ENCODE measurements at places on chromosomes 7 and 10.

GRCh38 chr7:16086743-16087142 is 334.6 kb downstream of the CRPPA start:
- DNase-seq: no peak

DNA sequence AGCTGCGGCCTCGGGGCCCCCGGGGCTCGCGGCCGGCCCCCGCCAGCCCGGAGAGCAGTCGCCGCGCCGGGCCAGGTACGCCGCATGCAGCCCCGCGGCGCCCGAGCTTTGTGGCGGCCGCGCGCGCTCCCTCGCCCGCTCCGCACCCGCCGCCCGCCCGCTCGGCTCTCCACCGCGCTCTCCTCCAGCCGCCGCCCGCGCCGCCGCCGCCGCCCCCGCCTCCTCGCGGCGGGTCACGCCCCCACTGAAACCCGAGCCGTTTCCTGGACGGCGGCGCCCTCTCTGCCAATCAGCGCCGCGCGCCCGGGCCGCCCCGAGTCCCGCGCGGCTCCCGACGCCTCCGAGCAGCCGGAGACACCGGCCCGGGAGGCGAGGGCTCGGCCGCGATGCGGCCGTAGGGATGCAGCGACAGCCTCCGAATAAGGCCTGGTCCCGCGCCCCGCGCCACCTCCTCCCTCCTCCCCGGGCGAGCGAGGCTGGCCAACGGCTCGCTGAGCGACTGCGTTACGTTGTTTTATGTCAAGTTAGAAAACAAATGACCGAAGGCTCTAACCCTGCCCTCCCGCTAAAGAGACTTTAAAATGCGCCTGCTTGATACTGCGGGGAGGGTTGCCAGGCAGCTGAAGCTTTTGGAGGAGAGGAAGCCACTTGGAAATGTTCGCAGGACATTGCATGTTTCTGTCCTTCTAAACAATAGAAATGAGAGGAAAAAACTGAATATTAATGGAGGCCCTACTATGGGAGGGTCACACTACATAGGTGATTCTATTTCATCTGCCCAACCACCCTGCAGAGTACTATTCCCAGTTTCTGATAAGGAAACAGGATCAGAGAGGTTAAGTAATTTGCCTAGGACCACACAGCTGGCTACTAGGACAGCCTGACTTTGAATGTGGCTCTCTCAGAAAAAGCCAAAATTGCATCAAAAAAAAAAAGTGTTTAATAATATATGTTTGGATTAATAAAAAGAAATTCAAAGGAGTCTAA is at the start of gene FGFR2:
TSS of gene FGFR2 (minus strand) at position 182 of the 987 bp plus-strand sequence. CDS start 4,627 bp downstream, outside the sequence.
- peak; percentile 88 for DNase-seq

GRCh38 chr7:116446212-116446855 is 53.2 kb upstream of the CAV2 start:
- no peak for DNase-seq

DNA sequence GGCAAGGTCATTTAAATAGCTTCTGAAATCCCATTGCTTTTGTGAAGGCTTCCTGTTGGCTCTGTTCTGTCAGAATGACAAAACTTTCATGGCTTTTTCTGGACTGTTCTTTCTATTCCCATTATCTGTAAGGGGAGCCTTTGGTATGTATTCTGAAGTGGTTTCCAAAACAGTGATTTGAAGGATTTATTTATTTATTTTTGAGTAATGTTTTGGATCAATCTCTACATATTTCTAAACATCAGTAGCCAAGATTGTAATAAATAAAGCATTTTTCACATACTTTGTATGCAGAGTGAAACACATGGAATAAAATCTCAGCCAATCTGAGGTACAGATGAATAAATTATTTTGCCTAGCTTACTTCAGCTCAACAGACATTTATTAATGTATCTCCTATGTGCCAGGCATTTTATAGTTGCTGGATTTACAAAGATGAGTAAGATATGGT is 121.1 kb downstream of the BBS9 start:
- DNase-seq: peak; percentile 15

GRCh38 chr10:118792526-118792925 is 37.8 kb upstream of the CACUL1 start:
- DNase-seq: no peak

GRCh38 chr7:70830426-70830825 is 301.5 kb upstream of the GALNT17 start:
- DNase-seq: no peak

- no peak for DNase-seq
These were observed 19.0 kb upstream of the FIGNL1 start for GRCh38 chr7:50469181-50469580.

DNA sequence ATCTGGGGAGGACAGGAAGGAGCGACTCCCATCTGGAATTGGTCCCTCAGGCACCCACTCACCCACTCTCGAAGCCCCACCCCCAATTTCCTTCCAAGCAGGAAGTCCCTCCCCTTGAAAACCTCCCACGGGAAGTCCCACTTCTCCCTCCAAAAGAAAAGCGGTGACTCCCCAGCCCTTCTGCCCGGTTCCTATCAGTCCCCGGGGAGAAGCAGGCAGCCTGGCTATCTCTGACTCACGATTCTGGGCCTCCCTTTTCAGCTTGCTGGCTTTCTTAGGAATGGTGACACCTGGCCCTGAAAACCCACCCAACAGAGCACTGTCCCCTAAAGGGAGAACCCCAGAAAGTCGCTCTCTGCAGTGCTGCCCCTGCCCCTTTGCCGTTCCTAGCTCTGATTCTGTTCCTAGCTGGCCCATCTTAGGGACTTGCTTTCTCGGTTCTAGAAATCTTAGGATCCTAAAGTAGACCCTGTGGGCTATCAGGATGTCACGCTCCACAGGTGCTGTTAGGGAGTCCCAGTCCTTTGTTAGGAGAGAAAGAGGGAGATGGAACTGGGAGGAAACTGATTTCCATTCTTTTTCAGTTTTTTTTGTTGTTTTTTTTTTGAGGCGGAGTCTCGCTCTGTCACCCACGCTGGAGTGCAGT is 6.0 kb downstream of the TSC22D4 start:
- no peak for DNase-seq

GRCh38 chr7:157784979-157785441 is 448.2 kb downstream of the DNAJB6 start:
- DNase-seq: no peak

- no peak for DNase-seq
These were observed 146.3 kb upstream of the GPR26 start for GRCh38 chr10:123519861-123520260.

- DNase-seq: no peak
These were observed 58.5 kb downstream of the BLNK start for GRCh38 chr10:96212911-96213310.

DNA sequence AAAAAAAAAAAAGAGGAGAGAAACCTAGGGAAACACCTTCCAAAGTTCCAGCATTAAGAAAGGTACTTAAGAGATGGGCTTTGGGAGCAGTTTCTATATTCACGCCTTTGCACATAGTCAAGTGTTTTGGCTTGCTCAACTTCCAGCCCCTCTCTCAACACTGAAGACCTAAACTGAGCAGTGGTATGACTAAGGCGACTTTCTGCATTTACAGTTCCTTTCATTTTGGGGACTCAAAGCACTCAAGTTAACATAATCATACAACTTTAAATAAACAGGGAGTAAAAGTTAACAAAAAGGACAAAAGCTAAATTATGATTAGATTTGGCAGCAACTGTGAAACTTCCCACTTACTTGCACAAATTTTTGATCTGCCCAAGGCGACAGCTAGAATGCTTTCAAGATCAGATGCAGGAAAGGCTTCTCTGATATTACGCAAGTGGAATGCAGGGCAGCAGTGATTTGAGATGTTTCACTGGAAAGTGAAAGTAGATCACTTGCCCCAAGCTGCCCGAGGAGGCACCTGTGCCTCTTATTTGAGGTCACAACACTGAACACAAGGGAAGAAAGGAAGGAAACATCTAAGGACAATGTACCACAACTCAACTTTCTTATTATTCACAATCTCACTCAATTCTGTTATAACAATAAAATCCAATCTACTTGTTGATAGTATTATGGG is 199.5 kb downstream of the SKAP2 start:
- DNase-seq: no peak

GRCh38 chr7:43119371-43120075 is 7.1 kb downstream of the HECW1 start:
- peak; percentile 78 for DNase-seq

GRCh38 chr10:92677708-92678107 is 12.0 kb upstream of the HHEX start:
- no peak for DNase-seq

- DNase-seq: no peak
These were observed 10.3 kb downstream of the HTRA1 start for GRCh38 chr10:122471531-122472177.

- DNase-seq: no peak
These were observed 1053.2 kb downstream of the REEP3 start for GRCh38 chr10:64574371-64574770.

DNA sequence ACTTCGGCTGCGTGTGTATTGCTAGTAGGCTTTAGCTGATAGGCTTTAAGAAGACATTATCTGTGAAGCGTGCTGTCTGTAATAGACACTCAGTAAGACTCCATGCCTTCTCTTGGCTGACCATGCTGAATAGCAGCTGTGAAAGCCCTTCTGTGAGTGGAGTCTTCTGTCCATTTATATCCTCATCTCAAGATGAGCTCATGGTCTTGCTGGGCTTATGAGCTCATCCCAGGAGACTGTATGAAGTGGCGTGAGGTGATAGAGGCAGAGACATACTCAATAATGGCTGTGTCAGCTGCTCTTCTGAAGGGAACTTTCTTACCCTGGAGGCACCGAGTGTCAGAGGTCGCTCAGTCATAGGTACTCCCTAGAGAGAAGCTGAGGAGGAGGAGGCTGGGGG is 111.5 kb downstream of the SH2D4B start:
- DNase-seq: no peak

- peak; percentile 57 for DNase-seq
These were observed 951 bp downstream of the ELOVL3 start for GRCh38 chr10:102227050-102227449.

GRCh38 chr10:78532480-78533042 is 498.9 kb downstream of the RPS24 start:
- no peak for DNase-seq

GRCh38 chr10:69866688-69867461 is 65.2 kb downstream of the COL13A1 start:
- peak; percentile 74 for DNase-seq

- DNase-seq: no peak
These were observed 8.5 kb downstream of the LRRC18 start for GRCh38 chr10:48931188-48931587.

GRCh38 chr10:61832866-61833481 is 68.5 kb upstream of the ARID5B start:
- DNase-seq: no peak

GRCh38 chr7:152881893-152882292 is 122.3 kb downstream of the ACTR3B start:
- DNase-seq: no peak

GRCh38 chr10:49837051-49837478 is 74.9 kb upstream of the OGDHL start:
- DNase-seq: no peak

DNA sequence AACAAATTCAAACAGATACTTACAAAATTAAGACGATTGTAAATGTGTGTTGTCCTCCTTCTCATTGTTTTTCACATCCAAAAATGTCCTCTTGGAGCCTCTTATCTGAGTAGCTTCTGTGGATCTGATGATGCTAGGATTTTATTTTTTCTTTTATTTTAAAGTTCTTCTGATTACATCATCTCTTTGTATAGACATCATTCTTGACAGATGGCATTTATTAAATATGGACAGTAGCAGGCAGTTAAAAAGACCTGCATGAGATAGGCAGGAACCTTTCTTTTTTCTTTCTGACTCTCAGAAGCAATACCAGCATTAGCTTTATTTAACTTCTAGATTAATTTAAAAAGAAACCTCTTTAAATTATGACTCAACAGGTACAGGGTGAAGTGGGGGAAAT is at the start of gene RPA3:
TSS of gene RPA3 (minus strand) at position 116 of the 400 bp plus-strand sequence. CDS start 78,189 bp downstream, outside the sequence.
- no peak for DNase-seq

- no peak for DNase-seq
These were observed 5.1 kb downstream of the ARHGAP22 start for GRCh38 chr10:48599830-48600134.

DNA sequence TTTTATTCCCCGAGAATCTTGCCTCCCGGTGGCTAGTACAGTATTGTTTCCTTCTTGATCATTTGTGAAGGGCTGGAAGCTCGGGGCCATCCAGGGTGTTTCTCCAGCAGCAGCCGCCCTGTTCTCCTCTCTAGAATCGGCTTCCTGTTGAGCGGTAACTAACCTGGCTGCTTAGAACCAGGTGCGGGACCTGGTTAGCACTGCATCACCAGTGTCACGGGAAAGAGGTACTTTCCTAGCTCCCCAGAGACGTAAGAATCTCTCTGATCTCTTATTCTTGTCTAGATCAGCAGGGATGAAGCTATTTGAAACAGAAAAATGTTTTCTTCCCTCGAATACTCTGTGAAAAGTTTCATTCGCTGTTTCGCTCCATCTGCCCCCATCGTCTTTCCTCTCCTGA is 239.2 kb downstream of the CELF2 start:
- DNase-seq: no peak

- no peak for DNase-seq
These were observed 56.7 kb downstream of the SNX10 start for GRCh38 chr7:26348234-26348851.

DNA sequence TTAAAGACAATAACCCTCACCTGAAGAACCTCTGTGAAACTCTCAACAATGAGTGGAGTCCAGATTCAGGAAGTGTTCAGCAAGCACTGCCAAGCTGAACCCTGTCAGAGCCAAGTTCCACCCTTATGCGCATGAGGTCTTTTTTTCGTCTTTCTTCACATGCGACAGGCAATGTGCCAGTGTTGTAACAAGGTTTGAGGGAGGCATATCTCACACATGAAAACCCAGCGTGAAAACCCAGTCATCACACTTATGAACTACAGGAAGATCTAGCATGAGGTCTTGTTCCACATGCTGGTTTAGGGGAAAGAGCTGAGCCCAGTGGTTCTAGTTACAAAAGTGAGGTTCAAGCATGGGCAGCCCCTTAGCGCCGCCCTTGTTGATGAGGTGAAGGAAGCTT is 49.7 kb downstream of the RABGEF1 start:
- DNase-seq: no peak

DNA sequence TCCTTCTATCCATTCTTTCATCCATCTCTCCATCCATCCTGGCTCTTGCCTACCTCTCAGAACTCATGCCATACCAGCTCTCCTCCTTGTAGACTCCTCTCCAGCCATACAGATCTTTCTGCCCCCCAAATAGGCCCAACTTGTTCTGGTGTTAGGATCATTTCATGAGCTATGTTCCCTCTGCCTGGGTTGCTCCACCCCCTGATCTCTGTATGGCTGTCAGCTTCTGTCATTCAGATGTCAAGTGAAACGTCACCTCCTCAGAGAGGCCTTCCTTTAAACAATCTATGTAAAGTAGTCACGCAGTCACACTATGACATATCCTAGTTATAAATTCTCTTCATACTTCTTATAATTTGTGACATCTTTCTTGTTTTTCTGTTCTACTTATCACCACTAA is 42.3 kb upstream of the PNLIPRP3 start:
- no peak for DNase-seq

DNA sequence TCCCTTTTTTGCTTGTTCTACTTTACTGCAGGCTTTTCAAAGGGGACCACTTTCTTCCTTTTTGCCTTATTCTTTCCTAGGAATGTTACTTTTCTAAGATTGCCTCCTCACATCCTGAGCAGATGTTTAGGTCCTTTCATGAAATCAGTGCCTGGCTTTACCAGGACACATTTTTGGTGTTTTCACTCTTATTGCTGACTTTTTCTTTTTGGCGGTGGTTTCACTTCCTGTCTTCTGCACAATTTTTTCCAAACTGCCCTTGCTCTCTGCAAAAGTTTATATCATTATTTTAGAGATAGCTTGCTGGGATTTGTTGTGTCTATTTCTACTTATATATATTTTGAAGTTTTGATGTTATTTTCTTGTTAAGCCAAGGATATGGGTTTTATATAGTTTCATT is 332.2 kb upstream of the MTPN start:
- DNase-seq: no peak

- DNase-seq: no peak
These were observed 140.8 kb upstream of the FAM20C start for GRCh38 chr7:51456-52068.

- no peak for DNase-seq
These were observed 760.9 kb upstream of the IGFBP3 start for GRCh38 chr7:46681865-46682503.

Data from AG08396 (cell line).